Epithelial cell of proximal tubule (primary cell): ENCODE measurements at places on chromosomes 2 and 18.

DNA sequence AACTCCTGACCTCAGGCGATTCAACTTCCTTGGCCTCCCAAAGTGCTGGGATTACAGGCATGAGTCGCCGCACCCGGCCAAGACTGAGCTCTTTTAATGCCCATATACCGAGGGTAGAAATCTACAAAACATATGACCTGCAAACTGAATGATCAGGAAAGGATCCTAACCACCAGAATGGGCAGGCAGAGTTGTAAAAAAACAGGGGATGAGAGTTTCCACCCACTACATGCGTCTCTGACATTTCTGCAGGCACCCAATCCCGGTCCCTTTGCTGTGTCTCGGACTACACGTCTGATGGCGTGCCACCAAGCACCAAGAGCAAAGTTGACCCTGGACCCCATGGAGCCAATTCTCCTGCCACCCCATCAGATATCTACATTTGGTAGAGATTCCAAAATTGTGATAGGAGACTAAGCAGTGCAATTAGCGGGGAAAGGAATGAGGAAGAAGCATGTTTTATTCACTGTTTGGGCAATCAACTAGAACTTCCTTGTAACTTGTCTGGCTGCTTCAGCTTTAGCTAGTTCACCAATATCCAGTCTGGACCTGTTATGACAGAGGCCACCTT is 74.1 kb downstream of the ATP8B1 start:
- DNase-seq: peak; percentile 58

DNA sequence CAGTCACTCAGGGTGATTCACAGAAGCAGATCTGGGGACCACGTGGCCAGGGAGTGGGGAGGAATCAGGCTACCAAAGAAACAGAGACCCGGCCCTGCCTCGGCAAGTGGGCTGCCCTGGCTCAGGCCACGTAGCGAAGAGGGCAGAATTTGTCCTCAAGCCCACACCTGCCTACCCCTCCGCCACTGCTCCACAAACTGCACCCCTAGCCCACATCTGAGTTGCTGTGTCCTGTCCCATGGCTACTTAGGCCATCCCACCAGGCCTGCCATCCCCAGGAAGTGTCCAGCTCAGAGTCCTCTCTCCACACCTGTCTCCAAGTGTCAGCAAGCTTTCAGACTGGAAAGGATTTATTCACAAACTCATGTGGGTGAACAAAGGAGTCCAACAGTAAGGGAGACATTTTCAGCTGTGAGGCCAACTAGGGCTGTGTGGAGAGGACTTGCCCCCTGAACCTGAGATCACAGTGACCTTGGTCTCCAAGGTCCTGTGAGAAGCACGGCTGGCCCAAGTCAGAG is 31.7 kb upstream of the ASPRV1 start:
- no peak for DNase-seq

DNA sequence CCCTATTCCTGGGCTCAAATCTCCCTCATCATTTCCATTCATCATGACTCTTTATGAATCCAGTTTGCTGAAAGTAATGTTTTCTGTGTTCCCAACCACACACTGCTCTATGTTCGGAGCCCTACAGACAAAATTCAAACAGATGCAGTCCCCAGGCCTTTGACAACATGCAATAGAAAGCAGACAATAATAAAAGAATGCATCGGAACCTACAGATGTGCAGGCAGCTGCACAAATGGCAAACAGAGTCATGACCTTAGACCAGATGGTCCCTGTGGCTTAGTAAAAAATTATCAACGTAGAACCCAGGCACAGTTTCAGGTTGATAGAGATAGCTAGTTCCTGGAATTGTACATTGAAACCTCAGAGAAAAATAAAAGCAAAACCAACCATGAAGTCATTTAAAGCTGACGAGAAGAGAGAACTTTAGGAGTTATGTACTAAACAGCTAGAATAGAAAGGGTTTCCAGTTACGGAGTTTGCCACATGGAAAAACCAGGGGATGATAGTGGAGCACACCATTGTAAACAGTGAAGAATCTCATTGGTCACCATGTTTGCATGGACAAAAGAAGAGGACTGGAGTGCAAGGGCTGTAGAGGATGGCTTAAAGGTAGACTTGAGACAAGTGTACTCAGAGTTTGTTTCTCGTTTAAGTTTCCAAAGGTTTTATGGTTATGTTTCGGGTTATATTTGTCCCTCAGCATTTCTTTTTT is 23.2 kb upstream of the ACVR1 start:
- no peak for DNase-seq

GRCh38 chr2:212423089-212423488 is 115.5 kb downstream of the ERBB4 start:
- no peak for DNase-seq

GRCh38 chr2:98711506-98711905 is 19.4 kb downstream of the MGAT4A start:
- no peak for DNase-seq

GRCh38 chr18:9215221-9215933 is 78.8 kb downstream of the ANKRD12 start:
- no peak for DNase-seq
